ENCODE measurements at places on chromosomes 12 and 14. TPM values are rescaled to one million over a fixed set of nuclear protein-coding genes. Genes with fewer than 3 reads are reported as not detected.
A peak's percentile ranks its signal among the peaks of the same experiment; 100 is the strongest.

The CCDC38 gene
- total RNA-seq = not detected

The RBP5 gene
- 1.8 TPM for total RNA-seq

The RAPGEF3 gene
- 2.3 TPM for total RNA-seq

The CCDC60 gene
- total RNA-seq = not detected

The MYL2 gene
- total RNA-seq = not detected

The TCL1A gene
- total RNA-seq = not detected

The ANO4 gene
- total RNA-seq = 0.09 TPM

The ACOT4 gene
- 3.2 TPM for total RNA-seq

The SPSB2 gene
- total RNA-seq = 24.7 TPM

The P2RX2 gene
- not detected for total RNA-seq

The PPM1H gene
- total RNA-seq = 151 TPM

DNA sequence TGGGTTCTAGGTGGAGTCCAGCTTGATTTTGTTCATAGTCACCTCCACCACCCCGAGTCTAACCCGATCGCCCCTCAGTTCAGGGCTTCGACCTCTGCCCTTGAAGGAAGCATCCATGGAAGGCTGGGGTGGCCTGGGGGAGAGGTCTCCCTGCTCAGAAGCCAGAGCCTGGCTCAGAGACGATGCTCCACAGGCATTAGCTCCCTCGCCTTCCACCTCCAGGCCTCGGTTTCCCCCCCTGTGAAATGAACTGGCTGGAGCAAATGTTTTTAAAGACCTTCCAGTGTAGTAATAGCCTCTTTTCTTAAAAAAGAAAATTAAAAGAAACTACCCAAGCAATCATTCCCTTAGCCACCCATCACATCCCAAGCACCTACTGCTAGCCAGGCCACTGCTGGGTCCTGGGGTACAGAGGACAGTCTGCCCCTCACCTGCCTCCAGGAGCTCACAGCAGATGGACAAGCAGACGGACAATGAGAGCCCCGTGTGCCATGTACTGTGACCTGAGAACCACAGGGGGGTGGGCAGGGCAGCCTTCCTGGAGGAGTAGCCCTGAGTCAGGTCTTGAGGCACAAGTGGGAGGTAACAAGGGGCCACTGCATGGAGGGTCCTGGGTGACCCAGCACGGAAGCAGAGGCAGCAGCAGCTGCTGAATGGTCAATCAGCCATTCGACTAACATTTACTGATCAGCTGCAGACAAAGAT is 42.3 kb upstream of the EML1 start:
- DNase-seq = no peak

GRCh38 chr14:20742132-20742531 is 3.6 kb upstream of the EDDM3A start:
- DNase-seq = no peak

GRCh38 chr12:68867606-68868005 is 59.6 kb downstream of the MDM2 start:
- no peak for DNase-seq

GRCh38 chr14:62162998-62163589 is 400.9 kb downstream of the SNAPC1 start:
- no peak for DNase-seq

GRCh38 chr12:62044450-62045135 is 215.6 kb upstream of the USP15 start:
- no peak for DNase-seq

- DNase-seq = peak; percentile 78
These were observed 32.5 kb upstream of the PLEKHG6 start for GRCh38 chr12:6277982-6278438.

GRCh38 chr14:55313480-55313879 is 42.3 kb downstream of the FBXO34 start:
- DNase-seq = no peak

DNA sequence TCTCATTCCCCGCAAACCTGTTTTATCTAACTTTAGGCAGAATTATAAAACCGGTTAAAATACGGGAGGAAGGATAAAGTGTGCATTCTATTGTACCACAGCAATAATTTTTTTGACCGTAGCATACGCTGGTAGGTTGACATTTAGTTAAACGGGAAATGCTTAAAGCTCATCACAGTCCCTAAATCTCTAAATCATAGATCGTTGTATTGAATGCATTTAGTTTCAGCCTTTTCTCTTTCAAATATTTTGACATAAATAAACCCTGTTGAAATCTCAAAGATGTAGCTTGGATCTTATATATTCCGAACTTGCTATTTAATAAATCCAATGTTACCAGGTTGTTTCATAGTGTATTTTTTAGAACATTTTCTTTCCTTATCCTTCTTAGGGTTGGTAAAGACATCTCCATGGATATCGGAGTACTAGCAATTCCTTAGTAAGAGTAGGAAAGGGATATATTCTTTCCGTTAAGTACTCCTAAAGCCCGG is 798 bp downstream of the CLEC2B start:
- DNase-seq = no peak

- no peak for DNase-seq
These were observed 7.4 kb upstream of the LLPH start for GRCh38 chr12:66137937-66138336.

- no peak for DNase-seq
These were observed 5.1 kb downstream of the PSMB11 start for GRCh38 chr14:23047034-23047634.

DNA sequence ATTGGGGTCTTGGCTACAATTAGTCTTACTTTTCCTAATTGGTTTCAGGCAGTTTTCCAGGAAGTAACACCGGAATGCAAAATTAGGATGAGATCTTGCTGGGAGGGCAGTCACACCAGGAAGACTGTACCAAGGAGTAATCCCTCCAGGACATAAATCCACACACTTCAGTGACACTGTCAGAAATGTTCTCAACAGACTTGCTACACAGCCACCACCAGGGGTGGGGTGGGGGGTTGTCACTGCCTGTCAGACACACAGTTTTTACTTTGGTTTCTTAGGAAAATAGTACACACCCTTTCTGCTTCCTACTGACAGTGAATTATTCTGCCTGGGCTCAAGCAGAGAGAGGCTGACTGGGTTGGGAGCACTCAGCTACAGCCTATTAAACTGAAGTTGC is 102.9 kb upstream of the CCDC196 start:
- DNase-seq = no peak

- no peak for DNase-seq
These were observed 3.1 kb downstream of the KRT74 start for GRCh38 chr12:52570511-52570910.

DNA sequence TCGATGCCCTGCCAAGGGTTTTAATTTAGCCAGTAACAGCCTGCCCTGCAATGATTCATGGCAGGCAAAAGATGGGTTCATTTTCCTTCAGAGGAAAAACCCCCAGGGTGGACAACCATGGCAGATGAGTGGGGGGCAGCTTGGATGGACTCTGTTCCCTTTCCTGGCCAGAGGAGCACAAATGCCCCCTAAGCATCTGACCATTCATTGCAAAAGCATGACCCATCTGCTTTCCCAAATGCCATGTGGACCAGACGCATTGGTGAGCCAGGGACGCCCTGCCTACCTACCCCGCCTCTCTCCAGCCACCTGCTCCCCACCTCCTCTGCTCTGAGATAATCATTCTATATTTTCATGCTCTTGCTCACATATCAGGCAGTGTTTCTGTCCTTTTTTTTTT is 281.9 kb downstream of the DPF3 start:
- no peak for DNase-seq

DNA sequence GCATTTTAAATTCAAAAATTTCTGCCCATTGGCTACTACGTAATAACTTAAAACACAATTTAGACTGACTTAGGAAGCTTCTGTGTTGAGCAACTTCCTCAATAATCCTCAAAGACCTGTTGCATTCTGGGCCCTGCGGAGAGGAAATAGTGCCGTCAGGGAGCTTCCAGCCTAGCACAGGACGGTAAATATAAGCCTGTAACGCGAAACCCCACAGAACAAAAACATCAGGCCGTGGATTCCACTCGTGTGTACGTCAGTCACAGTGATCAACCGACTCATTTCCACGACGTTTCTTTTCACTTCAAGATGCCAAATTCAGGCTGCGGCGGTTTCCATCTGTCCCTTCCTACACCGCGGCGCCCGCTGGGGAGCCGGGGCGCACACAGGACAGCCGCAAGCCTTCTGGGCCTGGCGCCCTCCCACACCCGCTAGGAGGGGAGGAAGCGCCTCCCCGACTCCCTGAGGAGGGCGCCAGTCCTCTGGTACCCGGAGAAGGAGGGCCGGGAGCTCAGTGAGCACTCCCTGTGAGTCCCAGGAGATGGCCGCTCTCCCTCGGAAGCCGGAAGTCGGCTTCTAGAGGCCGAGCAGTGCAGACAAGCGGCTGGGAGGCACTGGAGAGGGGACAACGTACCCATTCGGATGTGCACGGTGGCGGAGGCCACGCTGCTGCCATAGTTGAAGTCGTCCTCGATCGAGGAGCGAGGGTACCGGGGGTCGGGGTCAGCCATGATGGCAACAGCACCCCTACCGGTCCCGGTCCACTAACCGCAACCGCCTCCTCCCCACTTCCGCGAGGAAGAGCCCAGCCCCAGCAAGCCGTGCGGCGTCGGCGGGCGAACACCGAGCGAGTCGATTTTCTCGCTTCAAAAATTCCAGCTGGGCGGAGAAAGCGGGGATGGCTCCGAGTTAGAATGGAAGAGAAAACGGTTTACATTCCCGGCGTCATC is at the start of gene TMBIM4:
Gene TMBIM4 (minus strand): TSS at position 776 of the 950 bp plus-strand sequence. CDS start 45 bp downstream, at position 731.
- DNase-seq = peak; percentile 93

GRCh38 chr12:17235996-17236395 is 630.0 kb upstream of the LMO3 start:
- no peak for DNase-seq

GRCh38 chr14:23608454-23608853 is 27.7 kb upstream of the DHRS2 start:
- no peak for DNase-seq

GRCh38 chr12:50188241-50188781 is 21.1 kb upstream of the CERS5 start:
- DNase-seq = no peak

DNA sequence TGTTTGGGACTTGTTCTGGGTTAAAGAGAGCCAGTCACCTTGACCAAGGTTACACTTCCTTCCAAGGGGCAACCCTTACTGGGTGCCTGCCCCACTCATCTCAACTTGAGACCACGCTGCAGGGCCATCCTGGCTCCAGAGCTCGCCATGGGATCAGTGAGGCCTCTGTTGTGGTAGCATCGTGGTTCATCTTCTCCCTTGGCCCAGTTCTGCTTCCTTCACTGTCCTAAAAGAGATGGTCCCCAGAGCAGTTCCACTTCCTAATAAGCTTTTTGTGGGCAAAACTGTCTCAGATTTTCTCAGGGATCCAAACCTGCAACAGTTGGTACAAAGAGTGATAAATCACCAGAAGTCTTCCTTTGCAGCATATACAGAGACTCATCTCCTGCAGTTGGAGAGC is 165.9 kb upstream of the TMEM260 start:
- DNase-seq = no peak

DNA sequence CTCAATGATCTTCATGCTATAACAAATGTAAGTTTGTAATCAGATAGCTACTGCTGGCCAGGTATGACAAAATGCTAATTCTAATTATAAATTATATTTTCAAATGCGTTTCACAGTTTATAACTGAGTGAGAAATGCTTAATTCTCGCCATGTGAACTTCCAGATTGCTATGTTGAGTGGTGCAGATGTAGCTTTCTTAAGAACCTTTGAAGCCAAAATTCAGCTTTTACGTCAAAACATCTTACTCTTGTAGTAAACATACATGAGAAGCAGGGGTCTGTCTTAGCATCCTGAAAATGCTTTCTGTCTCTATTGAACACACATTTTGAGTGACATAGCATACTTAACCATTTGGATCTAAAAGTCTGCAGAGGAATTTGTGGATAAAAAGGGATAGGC is 176.5 kb upstream of the PRICKLE1 start:
- DNase-seq = no peak
